ENCODE measurements at places on chromosomes 1 and 21.

DNA sequence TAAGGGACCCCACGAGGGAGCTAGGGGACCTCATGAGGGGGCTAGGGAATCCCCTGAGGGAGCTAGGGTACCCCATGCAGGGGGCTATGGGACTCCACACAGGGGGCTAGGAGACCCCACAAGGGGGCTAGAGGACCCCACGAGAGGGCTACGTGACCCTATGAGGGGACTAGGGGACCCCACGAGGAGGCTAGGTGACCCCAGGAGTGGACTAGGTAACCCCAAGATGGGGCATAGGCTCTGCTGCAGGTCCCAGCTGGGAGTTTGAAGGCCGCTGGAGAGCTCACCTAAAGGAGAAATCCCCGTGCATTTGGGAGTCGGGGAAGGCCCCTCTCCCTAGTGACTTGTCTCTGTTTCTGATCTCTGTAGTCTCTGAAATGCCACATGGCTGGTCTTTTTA, 50.0 kb upstream of the DMRTB1 start:
- DNase-seq, result no peak

GRCh38 chr1:228141226-228142044, 1.4 kb downstream of the GUK1 start:
- no peak for DNase-seq

GRCh38 chr1:67833602-67833940, 304 bp upstream of the GNG12 start:
- DNase-seq, result no peak

DNA sequence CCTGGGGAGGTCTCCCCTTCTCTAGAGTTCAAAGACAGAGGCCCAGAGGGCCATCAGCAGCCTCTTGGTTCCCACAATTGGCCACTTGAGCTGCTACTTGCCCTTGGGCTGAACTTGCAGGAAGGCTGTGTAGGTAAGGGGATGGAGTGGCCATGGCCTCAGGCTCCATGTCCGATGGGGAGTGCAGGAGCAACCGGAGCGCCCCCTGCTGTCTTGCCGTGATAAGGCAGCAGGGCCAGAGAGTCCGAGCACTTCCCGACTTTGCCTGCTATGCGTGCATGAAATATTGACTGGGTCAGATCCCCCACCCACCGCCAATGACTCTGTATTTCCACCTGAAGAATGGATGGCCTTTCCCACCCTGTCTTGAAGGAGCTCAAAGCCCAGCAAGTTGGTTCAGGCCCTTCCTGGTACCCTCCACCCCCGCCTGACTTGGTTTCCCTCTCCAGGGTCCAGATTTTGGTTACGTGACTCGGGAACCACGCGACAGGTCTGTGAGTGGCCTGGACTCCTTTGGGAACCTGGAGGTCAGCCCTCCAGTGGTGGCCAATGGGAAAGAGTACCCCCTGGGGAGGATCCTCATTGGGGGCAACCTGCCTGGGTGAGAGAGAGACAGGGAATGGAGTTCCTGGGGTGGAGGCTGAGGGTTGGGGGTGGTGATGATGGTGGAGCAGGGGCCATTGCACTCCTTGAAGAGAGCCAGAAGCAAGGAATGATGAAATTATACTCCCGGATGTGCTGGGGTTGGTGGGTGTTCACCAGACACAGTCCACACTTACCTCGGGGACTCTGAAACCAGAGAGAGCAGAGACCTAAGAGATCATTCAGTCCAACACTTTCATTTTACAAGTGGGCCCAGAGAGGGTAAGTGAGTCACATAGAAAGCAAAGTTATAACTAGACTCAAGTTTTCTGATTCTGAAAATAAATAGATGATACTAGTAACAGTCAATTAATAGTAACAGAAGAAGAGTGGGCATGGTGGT, 25.6 kb downstream of the PADI3 start:
- DNase-seq, result no peak

DNA sequence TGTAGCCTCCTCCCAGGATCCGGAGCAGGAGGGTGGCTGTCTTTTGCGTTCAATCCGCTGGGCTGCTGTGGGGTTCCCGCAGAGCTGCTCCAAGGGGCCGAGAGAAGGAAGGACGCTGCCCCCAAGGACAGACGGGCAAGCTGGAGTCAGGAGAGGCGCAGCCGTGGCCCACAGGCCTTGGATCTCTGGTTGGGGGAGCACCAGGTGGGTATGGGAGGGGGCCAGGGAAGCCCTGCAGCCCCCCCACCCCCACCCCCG, 15.9 kb upstream of the SKI start:
- no peak for DNase-seq

DNA sequence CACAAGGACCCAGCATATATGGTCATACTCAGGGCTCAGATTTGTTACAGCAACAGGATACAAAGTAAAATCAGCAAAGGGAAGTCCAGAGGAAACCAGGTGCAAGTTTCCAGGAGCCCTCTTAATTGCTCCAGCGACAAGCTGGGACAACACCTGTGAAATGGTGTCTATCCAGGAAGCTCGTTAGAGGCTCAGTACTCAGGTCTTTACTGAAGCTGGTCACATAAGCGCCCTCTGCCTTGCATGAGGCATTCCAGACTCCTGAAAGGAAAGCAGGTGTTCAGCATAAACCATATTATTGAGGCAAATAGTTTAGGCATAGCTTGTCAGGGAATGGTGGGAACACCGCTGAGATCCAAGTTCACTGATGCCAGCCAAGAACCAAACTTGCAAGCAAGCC, 231.0 kb downstream of the SLC35F3 start:
- no peak for DNase-seq

- no peak for DNase-seq
Observed at GRCh38 chr1:180982422-180982821, 40.2 kb downstream of the STX6 start.

DNA sequence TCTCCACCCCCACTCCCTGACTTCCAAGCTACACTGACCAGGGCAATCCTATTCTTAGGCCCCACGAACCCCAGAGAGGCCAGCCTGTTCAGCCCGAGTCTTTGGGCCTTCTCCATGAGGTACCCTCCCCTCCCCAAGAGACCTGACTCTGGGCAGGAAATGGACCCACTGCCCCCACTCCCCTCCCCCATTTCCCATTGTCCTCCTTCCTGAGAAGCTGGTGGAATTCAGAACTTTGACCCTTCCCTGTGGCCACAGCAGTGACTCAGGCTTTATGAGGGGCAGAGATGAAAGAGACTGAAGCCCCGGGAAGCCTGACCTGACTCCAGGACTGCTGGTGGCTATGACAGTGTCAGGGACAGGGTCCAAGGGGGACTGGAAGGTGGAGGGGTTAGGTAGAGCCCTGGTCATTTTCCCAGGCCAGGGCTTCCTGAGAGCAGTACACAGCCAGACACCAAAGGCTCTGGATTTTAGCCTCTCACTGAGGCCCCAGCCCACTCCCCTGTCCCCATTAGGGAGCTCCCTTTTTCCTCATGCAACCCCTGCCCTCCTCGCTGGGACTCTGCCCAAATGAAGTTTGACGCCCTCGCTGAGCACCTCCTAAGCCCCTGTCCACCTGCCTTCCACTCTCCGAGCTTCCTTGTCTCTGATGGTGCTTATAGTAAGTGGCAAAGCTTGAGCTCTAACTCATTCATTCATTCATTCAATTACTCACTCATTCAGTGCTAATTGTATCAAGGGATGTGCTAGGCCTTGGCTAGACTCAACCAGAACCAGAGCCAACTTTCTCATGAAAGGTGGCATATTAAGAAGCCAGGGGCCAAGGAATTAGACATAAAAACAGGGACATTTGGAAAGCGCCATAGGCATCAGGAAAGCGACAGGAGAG, 3.0 kb downstream of the CRYBG2 start:
- no peak for DNase-seq

Measured in CD8-positive, alpha-beta memory T cell (primary cell).